ENCODE measurements at places on chromosomes 11 and 22.

DNA sequence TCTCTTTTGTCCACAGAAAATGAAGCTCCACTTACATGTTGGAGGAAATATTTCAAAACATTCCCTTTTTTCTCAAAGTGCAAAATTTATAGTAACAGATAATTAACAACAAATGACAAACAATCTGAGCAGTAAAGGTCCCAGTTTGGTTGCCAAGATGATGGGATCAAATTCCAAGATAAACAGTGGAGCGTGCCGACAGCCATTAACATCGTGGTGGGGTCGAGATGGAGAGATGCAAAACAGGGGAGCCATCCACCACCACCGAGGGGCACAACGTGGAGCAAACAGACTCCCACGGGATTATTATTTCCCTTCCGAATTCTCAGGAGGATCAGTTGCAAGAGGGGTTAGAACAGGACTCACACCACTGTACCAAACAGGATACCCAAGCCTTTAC lies 17.2 kb downstream of the MPPED2 start:
- no peak for DNase-seq

GRCh38 chr11:128284634-128285033 lies 302.7 kb downstream of the ETS1 start:
- DNase-seq, result no peak

DNA sequence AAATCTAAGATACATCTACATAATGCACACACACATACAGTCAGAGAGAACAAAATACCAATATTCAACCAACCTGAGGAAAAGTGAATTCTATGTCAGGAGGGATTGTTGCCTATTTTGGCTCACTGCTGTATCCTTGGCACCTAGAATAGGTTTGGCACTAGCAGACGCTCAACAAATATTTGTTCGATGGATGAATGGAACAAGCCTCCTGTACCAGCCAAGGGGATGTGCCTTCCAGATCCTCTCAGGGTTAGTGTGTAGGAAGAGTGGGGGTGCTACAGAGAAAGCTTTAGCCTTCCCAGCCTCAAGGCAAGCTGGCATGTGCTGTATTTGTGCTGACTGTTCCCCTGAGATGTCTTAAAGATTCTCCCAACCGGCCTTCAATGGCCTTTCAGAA lies 23.3 kb upstream of the POU2AF1 start:
- no peak for DNase-seq

- DNase-seq, result no peak
Observed at GRCh38 chr11:32586576-32587190, 3.1 kb downstream of the EIF3M start.

GRCh38 chr11:116913000-116913399 lies 75.6 kb upstream of the APOA1 start:
- no peak for DNase-seq

GRCh38 chr11:92296138-92296515 lies 71.5 kb downstream of the FAT3 start:
- DNase-seq, result no peak

DNA sequence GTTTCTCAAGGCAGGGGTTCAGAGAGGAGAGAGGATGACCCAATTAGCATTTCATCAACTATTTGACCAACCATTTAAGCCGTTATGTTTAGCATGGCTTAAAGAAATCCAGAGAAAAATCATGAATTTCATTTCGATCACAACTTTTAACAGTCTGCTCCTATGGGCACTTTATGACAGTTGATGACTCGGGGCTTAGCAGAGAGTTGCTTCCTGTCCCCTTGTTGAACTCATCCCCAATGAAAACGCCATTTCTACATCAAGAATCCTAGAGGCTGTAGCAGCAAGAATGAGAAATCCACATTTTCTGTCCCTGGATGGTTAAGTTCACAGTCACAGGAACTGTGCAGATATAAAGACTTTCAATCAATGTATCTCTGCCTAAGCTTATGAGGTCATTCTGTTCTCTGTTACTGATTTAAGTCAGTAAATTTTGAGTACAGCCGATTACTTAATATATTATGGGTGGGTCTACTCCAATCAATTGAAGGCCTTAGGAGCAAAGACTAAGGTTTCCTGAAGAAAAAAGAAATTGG lies 81.1 kb downstream of the BDNF start:
- DNase-seq, result no peak

GRCh38 chr22:17110791-17111550 lies 10.2 kb downstream of the TMEM121B start:
- DNase-seq, result no peak

DNA sequence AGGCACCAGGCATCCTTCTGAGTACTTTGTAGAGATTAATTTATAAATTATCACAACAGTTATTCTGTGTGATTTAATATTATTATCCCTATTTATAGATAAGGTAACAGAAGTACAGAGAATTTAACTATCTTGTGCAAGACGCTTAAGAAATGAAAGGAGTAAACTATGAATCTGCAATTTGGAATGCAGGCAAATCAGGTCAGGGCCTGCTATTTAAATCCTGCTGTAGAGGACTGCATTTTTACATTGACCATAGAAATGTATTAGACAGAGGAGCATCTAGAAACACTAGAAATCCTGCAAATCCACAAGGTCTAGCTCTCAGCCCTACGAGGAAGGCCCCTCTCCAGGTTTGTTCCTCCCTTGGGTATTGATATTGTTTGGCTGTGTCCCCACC lies 336.2 kb downstream of the ETS1 start:
- DNase-seq, result no peak

DNA sequence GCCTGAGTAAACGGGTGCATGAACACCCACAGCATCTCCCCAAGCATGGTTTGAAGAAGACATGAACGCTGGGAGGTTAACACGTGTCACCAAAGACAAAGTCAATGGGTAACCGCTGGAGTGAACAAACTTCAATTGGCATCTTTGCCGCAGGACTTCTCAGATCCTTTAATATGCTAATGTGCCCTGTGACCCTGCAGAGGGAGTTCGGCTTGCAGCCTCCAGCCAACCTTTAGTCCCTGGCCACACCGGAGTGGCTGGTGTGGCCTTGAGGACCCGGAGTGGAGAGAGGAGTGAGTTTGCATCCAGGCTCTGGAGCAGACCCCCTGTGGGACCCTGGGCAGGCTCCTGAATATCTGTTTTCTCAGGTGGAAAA lies 57.0 kb downstream of the FLRT1 start:
- DNase-seq, result no peak

- no peak for DNase-seq
Observed at GRCh38 chr22:36852056-36852973, 8.5 kb upstream of the NCF4 start.

- no peak for DNase-seq
Observed at GRCh38 chr22:44269117-44269498, 43.6 kb downstream of the SHISAL1 start.

Data from activated CD8-positive, alpha-beta memory T cell treated with anti-CD3 and anti-CD28 coated beads, Interleukin-2, amount 50 U/mL, for 4 hours (primary cell).